ENCODE measurements at places on chromosomes 2 and 18.

DNA sequence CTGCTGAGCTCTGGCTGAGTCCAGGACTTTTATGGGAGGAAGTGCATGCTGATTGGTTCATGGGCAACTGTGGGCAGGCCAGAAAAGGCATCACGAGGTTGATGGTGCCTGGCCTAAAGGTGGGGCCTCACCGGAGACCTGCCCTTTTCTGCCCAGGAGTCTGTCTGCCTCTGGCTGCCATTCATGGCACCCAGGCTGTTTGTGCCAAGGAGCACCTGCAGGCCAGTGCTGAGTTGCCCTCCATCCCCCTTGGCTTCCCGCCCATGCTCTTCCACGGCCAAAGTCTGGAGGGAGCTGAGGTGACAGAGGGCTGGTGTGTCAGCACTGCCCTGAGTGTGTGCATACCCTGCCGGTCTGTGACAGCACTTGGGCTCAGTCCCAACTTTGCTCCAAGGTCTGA is 123.2 kb downstream of the PTH2R start:
- DNase-seq: no peak

DNA sequence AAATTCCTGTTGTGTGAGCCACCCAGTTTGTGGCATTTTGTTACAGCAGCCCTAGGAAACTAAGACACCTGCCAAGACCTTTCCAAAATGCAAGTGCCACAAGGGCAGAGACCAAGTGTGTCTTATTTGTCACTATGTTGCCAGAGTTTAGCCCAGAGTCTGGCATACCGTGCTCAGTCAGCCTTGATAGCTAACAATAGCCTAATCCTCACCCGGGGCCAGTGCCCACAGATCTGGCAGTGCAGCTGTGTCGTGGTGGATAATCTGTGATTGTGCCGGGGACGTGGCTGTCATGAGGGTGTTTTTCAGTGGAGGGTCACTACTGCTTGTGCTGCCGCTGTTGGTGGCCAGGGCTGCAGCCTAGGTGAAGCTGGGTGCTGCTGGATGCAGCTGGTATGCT is 53.5 kb downstream of the MEP1B start:
- DNase-seq: no peak

DNA sequence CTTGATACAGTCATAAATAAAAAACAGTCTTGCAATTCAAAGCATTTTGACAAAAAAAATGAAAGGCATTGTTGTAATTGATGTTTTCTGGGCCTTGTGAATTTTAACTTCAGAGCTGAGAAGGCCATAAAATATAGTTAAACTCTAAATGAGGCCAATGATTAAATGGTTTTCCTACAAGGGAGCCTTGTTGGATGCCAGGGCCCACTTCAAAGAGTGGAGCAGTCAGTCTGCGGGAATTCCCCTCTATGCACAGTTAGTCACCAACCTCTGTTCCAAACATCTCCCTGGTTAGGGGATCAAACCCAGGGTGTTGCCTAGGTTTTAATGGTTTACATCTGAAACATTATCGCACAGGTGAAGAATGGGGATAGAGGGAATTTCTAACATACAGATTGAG is 143.4 kb downstream of the NCKAP5 start:
- no peak for DNase-seq

- no peak for DNase-seq
Measured at GRCh38 chr2:160942476-160943142, 217.6 kb upstream of the TANK start.

- no peak for DNase-seq
Measured at GRCh38 chr2:60534052-60534685, 19.3 kb downstream of the BCL11A start.

- DNase-seq: no peak
Measured at GRCh38 chr2:11004199-11004598, 92.5 kb downstream of the KCNF1 start.

GRCh38 chr2:19504400-19505198 is 146.2 kb upstream of the OSR1 start:
- DNase-seq: no peak

- no peak for DNase-seq
Measured at GRCh38 chr2:134675314-134675713, 43.5 kb downstream of the TMEM163 start.

DNA sequence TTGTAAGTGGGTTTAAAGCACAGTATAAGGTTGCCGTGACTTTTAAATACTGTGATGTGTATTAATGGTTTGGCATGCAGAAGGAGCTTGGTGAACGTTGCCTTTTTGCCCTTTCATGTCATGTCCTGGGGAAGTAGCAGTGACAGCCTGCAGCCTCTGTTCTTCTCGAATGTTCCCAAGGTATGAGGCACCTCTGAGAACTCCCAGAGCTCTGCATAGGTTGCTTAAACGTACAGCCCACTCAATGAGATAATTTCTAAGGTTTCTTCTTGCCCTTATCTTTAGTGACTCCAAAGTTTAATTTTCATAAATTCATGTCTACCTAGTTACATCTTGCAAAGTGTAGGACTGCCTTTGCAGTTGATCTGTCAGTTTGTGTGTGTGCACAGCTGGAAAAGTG is 36.7 kb downstream of the PARD3B start:
- DNase-seq: no peak

DNA sequence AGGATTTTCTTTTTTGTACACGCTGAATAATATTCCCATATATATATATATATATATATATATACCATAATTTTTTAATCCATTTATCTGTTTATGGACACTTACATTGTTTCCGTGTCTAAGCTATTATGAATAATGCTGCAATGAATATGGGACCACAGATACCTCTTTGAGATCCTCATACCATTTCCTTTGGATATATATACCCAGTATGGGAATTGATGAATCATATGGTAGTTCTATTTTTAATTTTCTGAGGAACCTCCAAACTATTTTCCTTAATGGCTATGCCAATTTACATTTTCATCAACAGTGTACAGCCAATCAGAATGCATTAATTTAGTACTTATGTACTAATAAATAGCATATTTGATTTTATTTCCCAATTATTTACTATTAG is 53.1 kb downstream of the MERTK start:
- DNase-seq: no peak

- no peak for DNase-seq
Measured at GRCh38 chr18:71116535-71116934, 827.7 kb downstream of the SOCS6 start.

GRCh38 chr2:65850695-65851094 is 418.3 kb upstream of the SPRED2 start:
- DNase-seq: no peak

- DNase-seq: no peak
Measured at GRCh38 chr2:106963156-106963555, 77.2 kb upstream of the ST6GAL2 start.

DNA sequence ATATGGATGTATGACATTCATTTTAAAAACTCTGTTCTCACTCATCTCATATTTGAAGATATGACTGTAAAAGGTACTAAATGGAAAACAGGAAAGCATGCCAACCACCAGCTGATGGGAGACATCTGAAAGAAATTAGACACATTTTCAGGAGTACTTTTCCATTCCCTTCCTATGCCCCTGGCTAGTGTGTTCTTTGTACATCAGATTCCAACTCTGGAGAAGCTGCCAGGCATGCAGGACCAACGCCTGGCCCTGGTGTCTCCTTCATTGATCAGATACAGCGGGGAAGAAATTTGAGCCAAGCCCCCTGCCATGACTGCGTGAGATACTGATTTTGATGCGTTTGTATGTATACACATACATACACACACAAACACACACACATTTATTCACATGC is 599.0 kb upstream of the SYT4 start:
- DNase-seq: no peak

DNA sequence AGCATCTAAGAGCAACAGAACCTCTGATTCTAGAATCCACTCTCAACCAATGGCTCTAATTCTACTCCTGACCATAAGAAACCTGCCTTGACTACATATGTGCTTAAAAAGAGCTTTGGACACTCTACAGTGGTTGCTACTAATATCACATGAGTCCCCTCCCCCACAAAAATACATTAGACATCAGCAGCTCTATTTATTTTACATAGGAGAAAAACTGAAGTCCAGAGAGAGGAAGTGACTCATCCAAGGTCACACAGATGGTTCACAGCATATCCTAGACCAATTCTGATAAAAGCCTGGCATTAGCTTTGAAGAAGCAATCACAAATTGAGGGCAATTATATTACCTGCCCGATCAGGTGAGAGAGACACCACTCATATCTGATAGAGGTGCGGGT is 49.8 kb downstream of the ALK start:
- no peak for DNase-seq

DNA sequence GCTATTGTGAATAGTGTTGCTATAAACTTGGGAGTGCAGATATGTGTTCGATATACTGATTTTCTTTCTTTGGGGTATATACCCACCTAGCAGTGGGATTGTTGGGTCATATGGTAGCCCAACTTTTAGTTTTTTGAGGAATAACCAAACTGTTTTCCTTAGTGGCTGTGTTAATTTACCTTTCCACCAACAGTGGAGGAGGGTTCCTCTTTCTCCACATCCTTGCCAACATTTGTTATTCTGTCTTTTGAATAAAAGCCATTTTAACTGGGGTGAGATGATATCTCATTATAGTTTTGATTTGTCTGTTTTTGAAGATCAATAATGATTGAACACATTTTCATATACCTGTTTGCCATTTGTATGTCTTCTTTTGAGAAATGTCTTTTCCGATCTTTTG is 282.0 kb upstream of the SESTD1 start:
- no peak for DNase-seq

DNA sequence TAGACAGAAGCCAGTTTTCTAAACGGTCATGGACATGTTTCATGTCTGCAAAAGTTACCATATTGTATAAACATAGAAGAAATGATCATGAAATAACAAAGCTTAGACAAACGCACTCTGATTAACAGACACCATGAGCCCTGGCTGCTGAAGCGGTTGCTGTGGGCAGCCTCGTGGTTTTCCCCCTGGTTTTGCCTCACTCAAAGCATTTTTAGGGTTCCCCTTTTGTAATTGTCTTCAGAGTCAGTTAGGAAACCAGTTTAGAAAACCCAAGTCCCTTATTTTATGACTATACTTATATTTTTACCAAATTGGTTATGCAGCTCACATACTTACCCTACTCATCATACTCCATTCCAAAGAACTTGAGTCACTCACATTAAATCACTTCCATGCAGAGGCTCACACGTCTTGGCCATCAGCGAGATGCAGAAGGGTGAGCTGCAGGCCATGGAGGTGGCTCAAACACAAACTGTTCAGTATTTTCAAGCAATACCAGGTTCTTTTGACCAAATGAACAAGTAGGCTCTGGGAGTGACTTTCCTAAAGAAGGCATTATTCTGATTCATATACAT is 105.6 kb upstream of the SALL3 start:
- no peak for DNase-seq

- no peak for DNase-seq
Measured at GRCh38 chr2:225008179-225008856, 34.0 kb downstream of the DOCK10 start.

DNA sequence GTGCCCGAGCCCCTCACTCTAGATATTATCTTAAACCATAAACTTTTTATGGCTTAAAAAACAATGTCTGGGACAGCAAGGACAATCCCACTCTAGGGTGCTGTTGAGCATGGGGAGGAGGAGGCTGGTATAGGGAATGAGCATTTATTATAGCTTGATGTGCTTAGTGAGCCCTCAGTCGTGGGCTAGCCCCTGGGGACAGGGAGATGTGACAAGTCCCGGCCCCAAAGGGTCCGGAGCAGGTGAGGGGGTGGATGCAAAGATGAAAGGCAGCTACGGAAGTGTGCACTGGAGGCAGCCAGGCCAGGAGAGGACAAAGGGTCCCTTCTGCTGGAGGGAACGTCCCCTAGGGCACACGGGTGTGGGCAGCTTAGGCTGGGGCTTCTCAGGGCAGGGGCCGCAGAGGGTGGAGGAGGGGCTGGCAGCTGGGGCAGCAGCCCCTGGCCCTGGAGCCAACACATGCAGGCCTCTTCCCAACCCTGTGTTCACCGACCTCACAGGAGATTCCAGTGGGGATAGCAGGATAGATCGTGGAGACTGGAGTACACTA is 106.3 kb upstream of the GPC1 start:
- no peak for DNase-seq

DNA sequence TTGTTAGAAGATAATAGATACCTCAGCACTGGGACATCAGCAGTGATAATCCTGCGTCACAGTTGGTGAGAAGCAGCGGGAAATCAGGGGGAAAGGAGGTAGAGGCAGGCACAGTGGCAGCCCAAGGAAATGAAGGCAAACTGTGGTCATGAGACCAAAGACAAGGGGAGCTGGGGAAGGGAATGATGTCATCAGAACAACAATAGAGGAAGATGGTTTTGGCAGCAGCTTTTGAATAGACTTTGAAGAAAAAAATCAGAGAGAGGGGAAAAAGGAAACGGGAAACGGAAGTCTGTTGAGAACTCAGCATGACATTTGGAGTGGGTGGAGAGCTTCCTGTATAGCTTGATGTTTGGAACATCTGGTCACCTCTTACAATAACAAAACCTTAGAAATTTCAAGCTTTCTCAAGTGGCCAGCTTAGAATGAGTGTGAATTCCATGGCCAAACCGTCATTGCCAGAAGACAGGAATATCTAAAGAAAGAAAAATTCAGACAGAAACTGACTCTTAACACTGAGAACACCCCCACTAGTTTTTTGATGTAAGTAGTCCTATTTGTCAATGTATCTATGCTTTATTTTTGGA is 18.4 kb upstream of the YES1 start:
- DNase-seq: no peak

DNA sequence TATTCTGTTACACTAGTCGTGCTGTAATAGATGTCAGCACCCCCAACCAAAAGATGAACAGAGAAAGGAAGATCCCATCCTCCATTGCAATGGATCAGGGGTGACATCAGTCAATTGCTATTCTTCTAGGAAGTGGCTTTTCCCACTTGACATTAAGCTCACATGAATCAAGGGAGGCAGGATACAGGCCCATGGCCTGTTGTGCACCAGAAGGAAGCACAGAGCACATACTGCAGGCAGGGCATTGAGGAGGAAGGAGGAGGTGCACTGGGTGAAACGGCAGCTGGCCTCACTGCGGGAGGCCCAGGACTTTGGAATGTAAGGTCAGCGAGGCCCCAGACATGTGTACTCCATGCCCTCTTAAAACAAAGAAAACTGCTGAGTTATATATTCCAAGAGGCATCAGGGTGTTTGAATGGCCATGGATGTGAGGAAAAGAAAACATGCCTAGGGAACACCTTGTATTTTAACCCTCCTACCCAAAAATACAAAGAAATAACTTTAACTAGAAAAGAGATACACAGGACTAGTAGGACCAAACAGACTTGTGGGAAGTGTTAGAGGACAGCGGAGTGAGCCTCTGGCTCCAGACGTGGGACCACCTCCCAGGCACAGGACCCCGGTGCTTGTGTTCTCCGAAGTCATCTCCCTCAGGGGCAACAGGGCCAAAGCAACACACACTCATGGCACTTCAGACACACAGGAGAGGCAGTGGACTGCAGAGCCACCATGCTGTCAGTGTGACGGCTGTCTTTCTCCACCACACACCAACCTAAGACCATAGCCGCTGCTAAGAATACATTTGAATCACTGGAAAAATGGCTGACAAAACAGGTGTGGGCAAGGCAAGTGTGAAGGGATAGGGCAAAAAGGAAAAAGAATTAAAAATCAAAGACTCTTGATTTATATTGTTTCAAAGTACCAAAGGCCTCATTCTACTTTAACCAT is 51.4 kb upstream of the RIOK3 start:
- DNase-seq: no peak

Data from stimulated activated CD4-positive, alpha-beta T cell treated with anti-CD3 and anti-CD28 coated beads, Interleukin-1b, Interleukin-23, amount 100 ng/mL, for 1 hour (primary cell).